Smooth muscle cell of the brain vasculature (primary cell): ENCODE measurements at places on chromosomes 7 and 10.

GRCh38 chr10:7243873-7244272 is 167.0 kb downstream of the SFMBT2 start:
- no peak for DNase-seq

GRCh38 chr7:38781991-38782390 is 127.0 kb downstream of the VPS41 start:
- DNase-seq, result no peak

- DNase-seq, result peak; percentile 99
Measured at GRCh38 chr7:5423976-5424748, 528 bp upstream of the TNRC18 start.

GRCh38 chr7:7876419-7876818 is 92.2 kb upstream of the GLCCI1 start:
- DNase-seq, result no peak

DNA sequence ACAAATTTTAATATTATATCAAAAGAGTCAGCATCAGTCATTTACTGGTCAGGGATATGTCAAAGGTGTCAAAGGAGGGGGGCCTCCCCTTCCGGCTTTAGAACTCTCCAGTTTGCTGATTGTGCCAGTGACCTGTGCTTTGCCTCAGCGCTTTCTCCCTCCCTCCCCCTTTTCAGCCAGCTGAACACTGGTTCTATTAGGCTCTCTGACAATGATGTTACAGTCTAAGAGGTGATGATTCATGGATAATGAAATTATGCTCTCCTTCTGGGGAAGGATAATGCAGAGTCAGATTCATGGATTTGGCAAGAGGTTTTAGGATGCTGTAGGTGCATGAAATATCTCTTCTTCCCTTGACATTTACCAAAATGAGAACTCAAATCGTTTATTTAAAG is 6.1 kb downstream of the LRRTM3 start:
- no peak for DNase-seq

DNA sequence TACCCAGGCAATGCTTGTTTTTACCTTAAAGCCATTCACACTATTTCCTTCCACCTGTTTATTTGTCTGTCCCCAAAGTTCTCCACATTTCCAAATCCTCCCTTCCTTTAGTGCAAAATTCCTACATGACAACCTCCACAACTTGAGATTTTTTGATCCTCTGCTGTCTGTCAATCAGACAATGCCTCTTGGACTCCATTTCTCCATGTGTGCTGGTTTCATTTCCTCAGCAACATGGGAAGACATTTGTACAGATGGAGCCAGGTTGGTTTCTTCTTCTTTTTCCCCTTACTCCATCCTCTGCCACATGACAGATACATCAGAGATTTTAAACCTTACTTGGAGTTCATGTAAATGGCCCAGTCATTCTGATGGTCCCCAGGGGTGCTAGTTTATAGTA is 19.1 kb upstream of the GIMAP2 start:
- no peak for DNase-seq

GRCh38 chr10:33122014-33122809 is 164.2 kb upstream of the ITGB1 start:
- DNase-seq, result peak; percentile 91

GRCh38 chr7:108525985-108526767 is at the start of gene PNPLA8:
PNPLA8 (minus strand) TSS chr7:108526135; CDS start chr7:108515491, 10,644 bp downstream.
- DNase-seq, result peak; percentile 98

GRCh38 chr10:78717200-78717599 is 351.6 kb upstream of the ZMIZ1 start:
- DNase-seq, result no peak

DNA sequence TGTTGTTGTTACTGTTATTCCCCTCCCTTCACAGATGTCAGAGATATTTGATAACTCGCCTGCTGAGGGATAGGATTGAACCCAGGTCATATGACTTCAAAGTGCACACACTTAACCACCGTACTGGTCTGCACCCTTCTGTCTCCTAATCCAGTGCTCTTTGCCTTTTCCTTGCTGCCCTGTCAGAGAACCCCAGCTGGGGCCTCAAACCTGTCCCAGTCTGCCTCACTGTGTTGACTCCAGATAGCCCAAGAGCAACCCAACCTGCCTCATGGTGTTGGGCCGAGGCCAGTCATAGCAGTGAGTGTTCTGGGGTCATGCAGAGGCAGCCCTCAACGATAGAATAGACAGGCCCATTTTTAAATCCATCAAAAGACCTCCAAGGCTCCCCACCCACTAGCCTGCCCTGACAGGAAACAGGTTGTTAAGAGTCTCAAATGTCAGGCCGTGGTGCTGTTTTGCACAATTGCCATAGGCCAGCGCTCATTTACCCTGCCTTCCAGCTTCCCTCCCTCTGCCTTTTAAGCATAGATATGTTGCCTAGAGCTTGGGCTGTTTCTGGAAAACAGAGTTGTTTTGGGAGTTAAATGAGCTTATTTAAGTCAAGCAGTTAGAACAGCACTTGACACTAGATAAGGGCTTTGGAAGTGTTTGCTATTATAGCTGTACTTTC is 37.0 kb upstream of the PDCD4 start:
- DNase-seq, result no peak

DNA sequence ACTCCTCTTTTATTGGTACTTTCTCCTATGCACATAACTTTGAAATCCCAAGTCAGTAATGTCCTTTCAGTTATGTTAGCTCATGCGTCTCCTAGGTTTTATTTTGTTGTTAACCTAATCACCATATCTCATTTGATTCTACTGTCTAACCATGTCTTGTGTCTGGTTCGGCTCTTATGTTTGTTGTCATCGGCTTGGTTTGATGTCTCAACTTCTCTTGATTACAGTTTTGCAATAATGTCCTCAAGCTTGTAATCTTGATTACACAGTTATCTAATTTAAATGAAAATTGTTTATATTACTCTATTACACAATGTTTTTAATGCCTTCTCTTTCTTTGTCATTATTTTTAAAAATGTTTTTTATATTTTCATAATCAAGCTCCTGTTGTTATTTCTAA is 35.9 kb upstream of the SEMA3A start:
- DNase-seq, result no peak

DNA sequence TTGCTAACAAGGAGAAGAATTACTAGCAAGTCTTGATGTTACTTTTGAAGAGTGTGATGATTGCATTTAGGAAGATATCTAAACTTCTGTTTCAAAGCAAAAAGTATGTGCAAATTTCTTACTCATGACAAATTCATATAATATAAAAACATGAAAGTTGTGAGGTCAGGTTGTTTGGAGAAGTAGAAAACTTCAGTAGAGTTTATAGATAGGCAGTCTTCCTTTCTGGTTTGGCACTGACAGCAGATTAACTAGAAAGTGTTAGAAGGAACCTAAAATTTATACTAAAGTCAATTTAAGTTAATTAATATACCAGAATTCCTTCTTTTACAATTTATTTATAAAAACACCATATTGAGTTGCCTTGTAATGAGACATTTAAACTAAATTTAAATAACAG is 16.9 kb downstream of the PTEN start:
- no peak for DNase-seq

GRCh38 chr10:128386231-128386630 is 260.0 kb upstream of the MKI67 start:
- no peak for DNase-seq

DNA sequence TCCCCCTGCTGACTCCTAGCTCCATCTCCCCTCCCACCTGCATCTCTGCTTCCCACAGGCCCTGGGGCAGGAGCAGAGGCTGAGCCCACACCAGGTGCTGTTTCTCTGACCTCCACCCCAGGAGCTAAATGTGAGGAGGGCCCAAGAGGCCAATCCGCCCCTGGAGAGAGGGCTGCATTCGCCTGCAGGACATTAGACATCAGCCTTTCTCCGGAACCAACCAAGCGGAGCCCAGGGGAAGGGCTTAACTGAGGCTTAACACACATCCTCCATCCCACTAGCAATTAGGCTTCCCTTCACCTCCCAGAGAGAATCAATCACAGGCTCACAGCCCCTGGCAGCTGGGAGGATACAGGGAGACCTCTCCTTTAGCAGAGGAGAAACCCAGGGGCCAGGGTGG is 50.5 kb downstream of the SH3PXD2A start:
- no peak for DNase-seq

- DNase-seq, result no peak
Measured at GRCh38 chr7:136104269-136104603, 127.1 kb upstream of the MTPN start.

DNA sequence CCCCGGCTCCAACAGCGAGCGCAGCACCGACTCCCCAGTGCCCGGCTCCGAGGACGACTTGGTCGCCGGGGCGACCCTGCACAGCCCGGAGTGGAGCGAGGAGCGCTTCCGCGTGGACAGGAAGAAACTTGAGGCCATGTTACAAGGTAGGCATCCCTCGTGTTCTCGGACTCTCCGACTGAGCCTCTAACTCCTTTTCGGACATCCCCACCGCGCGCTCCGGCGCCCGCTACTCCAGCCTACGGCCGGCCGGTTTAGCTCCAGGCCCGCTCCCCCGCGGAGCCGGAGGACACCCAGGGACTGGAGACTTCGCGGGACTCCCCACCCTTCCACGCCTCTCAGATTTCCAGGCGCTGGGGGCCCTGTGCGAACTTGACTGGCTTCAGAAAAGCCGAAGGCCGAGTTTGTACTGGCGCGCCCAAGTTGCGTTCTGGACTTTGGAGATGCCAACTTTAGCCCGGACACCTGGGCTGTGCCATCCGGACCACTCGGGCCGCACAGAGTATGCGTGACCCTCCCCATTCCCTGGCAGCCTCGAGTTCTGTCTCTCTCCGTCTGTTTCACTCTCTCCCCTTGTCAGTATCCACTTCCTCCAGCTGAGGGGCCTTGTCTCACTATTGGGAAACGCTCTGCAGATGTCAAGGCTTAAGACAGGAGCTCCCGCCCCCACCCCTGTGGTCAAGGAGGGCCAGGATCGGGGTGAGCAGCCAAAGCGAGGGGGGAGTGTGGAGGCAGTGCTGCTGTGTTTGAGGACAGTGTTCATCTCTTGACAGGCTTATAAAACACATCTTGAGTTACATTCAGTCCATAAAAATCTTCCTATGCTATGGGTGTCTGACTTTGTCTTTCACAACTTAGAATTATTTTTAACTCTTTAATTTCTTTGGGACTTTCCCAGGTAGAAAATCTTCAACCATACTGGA is 777 bp downstream of the BICC1 start:
- DNase-seq, result peak; percentile 59

GRCh38 chr10:86657011-86657395 is 2.7 kb downstream of the OPN4 start:
- DNase-seq, result no peak

- no peak for DNase-seq
Measured at GRCh38 chr10:131620314-131620713, 280.5 kb upstream of the PPP2R2D start.

- DNase-seq, result no peak
Measured at GRCh38 chr7:131649003-131649541, 92.6 kb upstream of the PODXL start.

DNA sequence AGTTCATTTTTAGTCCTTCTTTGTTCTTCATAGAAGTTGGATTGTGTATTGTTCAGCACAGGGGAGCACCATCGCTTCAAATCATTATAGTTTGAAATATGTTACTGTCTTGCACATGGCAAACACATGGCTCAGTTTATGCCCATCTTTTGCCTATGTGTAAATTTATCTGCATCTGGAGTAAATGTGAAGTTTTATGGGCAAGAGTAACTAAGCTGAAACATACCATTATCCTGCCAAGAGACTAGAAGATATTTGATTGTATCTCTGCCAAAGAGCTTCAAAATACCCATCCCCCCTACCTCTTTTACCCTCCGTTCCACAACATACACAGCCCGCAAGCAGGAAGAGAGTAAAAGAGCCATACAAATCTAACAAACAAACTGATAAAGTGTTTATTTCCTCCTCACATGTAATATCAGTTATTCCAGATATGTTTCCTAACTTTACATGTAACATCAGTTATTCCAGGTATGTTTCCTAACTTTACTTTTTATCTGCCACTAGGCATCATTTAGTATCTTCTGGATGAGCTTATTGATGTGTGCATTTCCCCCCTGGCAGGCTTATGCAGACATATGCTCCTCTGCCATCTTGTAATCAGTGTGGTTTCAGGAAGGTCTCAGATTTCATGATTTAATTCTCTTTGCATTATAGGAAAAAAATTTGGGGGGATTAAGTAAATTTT is 127.7 kb downstream of the SRI start:
- no peak for DNase-seq

DNA sequence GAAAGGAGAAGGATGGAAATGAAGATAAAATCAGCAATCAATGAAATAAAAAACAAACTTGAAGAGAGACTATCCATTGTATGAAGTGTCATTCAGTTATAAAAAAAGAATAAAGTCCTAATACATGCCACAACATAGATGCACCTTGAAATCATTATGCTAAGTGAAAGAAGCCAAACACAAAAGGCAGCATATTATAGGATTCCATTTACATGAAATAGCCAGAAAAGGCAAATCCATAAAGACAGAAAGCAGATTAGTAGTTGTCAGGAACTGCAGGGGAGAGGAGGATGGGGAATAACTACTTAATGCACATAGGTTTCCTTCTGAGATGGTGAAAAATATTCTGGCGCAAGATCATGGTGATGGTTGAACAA is 6.6 kb upstream of the PON1 start:
- no peak for DNase-seq

GRCh38 chr10:58586282-58587245 is 73.9 kb downstream of the BICC1 start:
- DNase-seq, result no peak

DNA sequence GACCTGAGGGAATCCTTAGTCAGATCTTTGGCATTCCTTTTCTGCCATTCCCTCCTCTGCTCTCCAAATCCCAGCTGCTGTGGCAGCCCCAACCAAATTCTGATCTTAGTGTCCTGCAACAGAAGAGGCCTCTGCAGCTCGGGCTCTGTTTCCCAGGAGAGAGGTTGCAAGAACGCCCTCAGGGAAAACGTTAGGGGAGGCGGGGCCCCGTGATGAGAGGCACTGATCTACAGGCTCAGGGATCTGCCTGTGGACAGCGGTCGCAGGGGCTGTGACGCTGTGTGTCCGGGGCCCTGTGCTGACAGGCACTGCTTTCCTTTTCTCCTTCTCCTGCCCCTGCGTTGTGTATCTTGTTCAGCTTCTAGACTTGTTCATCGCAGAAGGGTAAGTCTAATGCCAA is 57.3 kb upstream of the DPYSL4 start:
- DNase-seq, result no peak

DNA sequence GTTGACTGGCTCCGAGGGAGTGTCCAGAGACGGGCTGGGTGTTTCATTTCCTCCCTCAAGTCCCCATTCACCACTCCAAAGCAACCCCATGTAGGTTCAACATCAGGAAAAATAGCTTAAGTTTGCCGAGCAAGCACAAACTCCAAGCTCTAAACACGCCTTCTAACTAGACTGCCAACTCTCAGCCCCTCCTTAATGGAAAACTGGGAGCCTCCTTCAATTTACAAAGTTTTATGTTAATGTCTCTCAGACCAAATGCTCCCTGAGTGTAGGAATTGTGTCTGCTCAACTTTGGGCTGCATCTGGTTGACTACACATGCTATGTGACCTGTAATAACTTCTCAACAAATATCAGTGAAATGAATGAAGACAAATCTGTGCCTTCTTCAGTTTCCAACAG is 87.5 kb downstream of the FAM204A start:
- no peak for DNase-seq
